ENCODE measurements at places on chromosomes 5 and 9. TPM values are rescaled to one million over a fixed set of nuclear protein-coding genes. Genes with fewer than 3 reads are reported as not detected.
A peak's percentile ranks its signal among the peaks of the same experiment; 100 is the strongest.

GRCh38 chr5:151222790-151223446, 974 bp downstream of the CCDC69 start:
- H3K27ac ChIP-seq, result peak overlapping the region; percentile 90
- H3K4me3 ChIP-seq, result peak overlapping the region; percentile 85
- H3K27me3 ChIP-seq, result no peaks in the 10 kb centered on the region
- H3K4me1 ChIP-seq, result no peaks in the 10 kb centered on the region

DNA sequence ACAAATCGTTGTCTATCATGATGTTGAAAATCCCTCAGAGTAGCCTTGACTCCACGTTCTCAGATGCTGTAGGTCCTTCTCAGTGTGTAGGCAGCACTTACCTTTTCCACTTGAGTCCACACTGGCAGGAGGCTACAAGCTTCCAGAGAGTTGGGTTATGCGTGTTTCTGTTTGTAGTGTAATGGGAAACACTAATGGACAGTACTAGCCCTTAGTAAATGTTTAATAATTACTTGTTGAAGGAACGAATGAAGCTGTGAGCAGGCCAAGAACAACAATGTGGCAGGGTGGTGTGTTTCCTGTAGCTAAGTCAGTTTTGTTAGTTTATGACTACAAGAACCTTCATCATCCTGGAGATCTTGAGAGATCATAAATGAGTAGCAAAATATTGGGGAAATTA, 83.5 kb downstream of the ARHGAP26 start:
- no peak overlapping the region for H3K4me3 ChIP-seq
- H3K36me3 ChIP-seq, result no peaks in the 10 kb centered on the region
- no peak overlapping the region for H3K27ac ChIP-seq
- H3K27me3 ChIP-seq, result no peaks in the 10 kb centered on the region
- no peak for DNase-seq
- no peaks in the 10 kb centered on the region for H3K4me1 ChIP-seq

DNA sequence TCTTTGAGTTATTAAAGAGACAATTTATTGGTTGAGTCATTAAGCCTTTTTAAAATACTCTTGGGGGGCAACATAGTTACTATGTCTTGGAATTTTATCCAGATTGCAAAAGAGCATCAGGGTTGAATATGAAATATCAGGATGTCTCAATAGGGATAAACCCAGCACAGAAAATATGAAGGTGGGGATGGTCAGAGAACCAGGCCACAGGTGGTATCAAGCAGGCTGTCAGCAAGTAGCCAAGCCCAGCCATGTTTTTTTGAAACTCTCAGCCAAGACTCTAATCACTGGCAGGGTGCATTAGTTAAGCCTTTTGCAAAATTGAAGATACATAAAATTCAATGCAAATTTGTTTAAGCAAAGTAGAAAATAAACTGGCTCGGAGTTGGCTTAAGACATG, 468.9 kb downstream of the DTWD2 start:
- H3K27me3 ChIP-seq, result no peaks in the 10 kb centered on the region
- no peak for DNase-seq
- no peak overlapping the region for H3K27ac ChIP-seq
- no peaks in the 10 kb centered on the region for H3K4me1 ChIP-seq
- no peak overlapping the region for H3K4me3 ChIP-seq

DNA sequence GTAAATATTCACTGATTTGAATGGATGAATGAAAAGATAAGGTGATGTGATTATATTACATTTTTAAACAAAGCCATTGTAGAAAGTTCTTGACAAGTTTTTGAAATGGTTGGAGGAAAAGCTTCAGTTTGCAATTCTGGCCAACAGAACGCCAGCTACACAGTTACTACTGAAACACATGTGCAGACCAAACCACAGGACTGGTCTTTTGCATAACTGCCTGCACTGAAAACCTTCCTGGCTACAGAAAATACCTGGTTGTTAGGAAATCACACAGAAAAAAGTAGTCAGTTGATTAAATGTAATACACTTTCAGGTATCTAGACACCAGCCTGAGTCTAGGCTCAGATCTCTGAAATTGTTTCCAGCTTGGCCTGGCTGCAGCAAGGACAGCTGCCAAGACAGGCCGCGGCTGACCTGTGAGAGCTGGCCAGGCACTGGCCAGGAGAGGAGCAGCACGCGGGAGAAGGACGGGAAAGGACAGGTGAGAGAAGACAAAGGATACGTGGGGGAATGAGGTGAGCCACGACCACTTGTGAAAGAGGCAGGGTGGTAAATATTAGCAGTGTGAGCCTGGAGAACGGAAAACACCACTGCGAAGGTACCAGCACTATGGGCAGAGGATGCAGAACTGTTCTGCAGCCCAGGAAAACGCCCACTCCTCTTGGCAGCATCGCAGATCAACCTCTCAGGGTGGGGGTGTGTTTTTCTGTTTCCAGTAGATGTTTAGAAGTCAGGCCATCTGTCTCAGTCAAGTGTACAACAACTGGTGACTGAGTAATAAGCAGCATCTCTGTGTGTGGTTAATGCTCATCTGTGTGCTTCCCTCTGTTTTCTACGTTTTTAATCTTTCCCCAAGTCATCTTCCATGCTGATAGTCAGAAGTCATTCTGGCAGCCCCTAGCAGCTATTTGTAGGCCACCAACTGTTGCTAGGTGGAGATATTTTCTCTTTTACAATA, 137.4 kb downstream of the SCAMP1 start:
- no peak overlapping the region for H3K4me3 ChIP-seq
- H3K36me3 ChIP-seq, result no peaks in the 10 kb centered on the region
- DNase-seq, result peak; percentile 34
- H3K27me3 ChIP-seq, result no peaks in the 10 kb centered on the region
- no peak overlapping the region for H3K27ac ChIP-seq

DNA sequence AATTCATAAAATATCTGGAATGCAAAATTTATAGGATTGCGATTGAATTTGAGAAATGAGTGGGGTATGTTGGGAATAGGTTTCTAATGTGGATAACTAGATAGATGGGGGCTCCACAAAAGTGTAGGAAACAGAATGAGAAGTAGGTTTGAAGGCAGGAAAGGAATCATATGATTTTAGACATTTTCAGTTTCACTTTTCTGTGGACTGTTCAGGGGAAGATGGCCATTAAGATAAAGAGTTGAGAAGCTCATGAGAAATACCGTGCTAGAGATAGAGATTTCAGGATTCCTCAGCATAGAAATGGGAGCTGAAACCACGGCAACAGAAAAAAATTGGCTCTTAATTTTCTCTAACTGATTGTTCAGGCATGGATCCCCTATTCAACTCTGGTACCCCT, 163.4 kb upstream of the CD180 start:
- no peaks in the 10 kb centered on the region for H3K27me3 ChIP-seq
- no peak for DNase-seq
- peak overlapping the region; percentile 11 for H3K27ac ChIP-seq
- no peaks in the 10 kb centered on the region for H3K4me1 ChIP-seq

DNA sequence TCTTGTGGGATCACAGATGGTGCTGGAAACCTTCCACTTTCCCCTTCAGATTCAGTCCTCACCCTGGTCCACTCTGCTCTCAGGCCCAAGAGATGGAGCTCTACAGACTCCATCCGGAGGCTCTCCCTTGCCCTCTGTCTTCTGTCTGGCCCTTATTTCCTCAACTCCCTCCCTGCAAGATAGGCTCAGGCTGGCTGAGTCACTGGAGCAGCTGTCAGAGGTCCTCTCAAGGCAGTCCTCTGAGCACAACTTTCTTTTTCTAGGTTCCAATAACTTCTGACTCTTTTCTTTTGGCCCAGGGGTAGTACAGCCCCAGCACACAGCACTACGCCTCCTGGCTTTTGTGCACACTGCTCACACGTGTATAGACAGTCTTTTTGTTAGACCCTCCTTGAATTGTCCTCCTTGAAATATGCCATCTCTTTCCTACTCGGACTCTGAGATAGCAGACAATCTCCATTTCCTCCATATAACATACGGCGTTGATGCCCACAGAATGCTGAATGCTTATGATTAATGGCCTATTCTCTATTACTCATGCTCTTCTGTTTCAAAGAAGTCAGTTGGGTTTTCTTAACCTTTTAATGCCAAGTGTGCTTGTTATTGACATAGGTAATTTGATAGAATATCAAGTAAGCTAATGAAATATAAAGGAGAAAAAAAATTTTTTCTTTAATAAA, 193.1 kb downstream of the SLC12A2 start:
- no peaks in the 10 kb centered on the region for H3K4me1 ChIP-seq
- H3K27me3 ChIP-seq, result no peaks in the 10 kb centered on the region
- H3K4me3 ChIP-seq, result no peak overlapping the region
- H3K36me3 ChIP-seq, result no peaks in the 10 kb centered on the region
- no peak for DNase-seq
- no peak overlapping the region for H3K27ac ChIP-seq

- H3K36me3 ChIP-seq, result no peaks in the 10 kb centered on the region
- no peaks in the 10 kb centered on the region for H3K27me3 ChIP-seq
- no peaks in the 10 kb centered on the region for H3K4me1 ChIP-seq
- DNase-seq, result no peak
These were observed 8.7 kb downstream of the SEC16A start for GRCh38 chr9:136474021-136474640.

- H3K27me3 ChIP-seq, result no peaks in the 10 kb centered on the region
- H3K4me3 ChIP-seq, result no peak overlapping the region
- no peak for DNase-seq
- no peaks in the 10 kb centered on the region for H3K36me3 ChIP-seq
- H3K4me1 ChIP-seq, result no peaks in the 10 kb centered on the region
- no peak overlapping the region for H3K27ac ChIP-seq
These were observed 91.0 kb upstream of the DAPK1 start for GRCh38 chr9:87406543-87407166.

DNA sequence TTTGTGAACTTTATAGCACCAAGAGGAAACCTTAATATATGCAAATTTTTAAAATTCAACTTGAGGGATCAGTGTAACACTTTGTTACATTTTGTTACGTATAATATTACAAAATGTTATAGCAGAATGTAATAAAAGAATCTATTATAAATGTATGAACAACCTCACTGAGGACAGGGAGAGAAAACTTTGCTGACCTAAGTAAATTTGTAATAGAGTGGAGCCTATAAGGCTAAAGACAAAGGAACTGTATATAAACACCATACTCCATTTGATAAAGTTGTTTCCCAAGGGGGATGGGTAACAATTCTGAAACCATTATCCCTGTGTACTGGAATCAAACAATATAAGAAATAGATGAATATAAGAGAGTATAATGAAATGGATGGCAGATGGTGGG, 77.3 kb downstream of the ANGPTL2 start:
- no peaks in the 10 kb centered on the region for H3K27me3 ChIP-seq
- H3K36me3 ChIP-seq, result no peaks in the 10 kb centered on the region
- no peak overlapping the region for H3K27ac ChIP-seq
- no peaks in the 10 kb centered on the region for H3K4me1 ChIP-seq
- H3K4me3 ChIP-seq, result no peak overlapping the region

DNA sequence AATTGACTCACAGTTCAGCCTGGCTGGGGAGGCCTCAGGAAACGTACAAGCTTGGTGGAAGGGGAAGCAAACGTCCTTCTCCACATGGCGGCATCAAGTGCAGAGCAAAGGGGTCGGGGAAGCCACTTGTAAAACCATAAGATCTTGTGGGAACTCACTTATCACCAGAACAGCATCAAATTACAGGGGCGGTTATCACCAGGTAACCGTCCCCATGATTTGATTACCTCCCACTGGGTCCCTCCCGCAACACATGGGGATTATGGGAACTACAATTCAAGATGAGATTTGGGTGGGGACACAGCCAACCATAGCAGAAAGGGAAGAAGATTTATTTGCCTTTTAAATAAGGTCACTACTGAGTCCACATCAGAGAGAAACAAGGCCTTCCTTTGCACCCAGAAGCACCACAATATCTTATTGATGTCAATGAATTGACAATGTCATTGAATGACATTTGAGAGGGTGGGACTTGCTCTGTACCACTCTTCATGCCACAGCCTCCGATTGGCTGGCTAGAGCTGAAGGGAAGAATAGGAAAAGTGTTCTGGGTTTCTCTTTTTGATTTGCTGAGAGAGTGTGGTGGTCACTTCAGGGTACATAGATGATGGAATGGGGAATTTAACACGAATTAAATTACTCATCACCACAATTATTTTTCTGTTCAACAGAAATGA, 11.0 kb downstream of the SKP2 start:
- no peak for DNase-seq
- H3K36me3 ChIP-seq, result no peaks in the 10 kb centered on the region

GRCh38 chr5:94402096-94402495, 216.3 kb downstream of the KIAA0825 start:
- H3K4me3 ChIP-seq, result no peak overlapping the region
- H3K27me3 ChIP-seq, result no peaks in the 10 kb centered on the region
- no peaks in the 10 kb centered on the region for H3K36me3 ChIP-seq
- H3K27ac ChIP-seq, result no peak overlapping the region
- DNase-seq, result no peak

DNA sequence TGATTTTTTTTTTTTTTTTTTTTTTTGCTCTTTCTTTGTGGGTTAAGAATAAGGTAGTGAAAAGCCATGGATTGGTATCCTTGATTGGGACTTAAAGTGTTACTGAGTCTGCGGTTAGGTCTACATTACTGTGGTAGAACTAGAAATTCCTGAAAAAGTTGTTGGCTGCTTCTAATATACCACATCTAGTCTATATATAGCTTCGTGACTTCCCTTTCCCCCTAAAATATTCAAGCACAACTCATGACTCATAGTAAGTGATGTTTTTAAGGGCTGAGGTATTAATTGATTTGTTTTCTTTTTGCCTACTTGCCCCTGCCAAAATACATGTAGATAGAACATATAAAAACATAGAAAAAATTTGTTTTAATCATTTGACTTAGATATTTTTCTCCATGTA, 247.6 kb downstream of the TMEM232 start:
- H3K36me3 ChIP-seq, result no peaks in the 10 kb centered on the region
- no peak for DNase-seq
- no peak overlapping the region for H3K4me3 ChIP-seq
- no peak overlapping the region for H3K27ac ChIP-seq

DNA sequence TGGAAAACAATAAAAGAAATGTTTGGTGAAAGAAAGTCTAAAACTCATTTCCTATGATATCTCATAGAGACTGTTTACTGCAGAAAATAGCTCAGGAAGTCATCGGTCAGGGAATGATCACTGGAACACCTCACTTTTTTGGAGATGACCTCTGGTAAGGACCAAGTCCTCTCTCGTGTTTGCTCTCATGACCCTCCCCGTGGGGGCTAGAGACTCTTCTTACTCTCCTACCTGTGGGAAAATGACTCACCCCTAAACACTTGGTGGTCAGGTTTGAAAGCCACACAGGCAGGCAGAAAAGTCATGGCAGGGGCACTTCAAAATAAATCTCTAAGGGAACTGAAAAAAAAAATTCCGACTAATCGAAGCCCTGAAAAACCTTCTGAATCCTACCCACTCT, 48.2 kb downstream of the FAM240B start:
- H3K27ac ChIP-seq, result no peak overlapping the region
- no peaks in the 10 kb centered on the region for H3K27me3 ChIP-seq
- no peak for DNase-seq

The PCDHB6 gene
- total RNA-seq, result 1.2 TPM

GRCh38 chr5:107849118-107849517, 178.4 kb upstream of the EFNA5 start:
- no peaks in the 10 kb centered on the region for H3K4me1 ChIP-seq
- DNase-seq, result no peak
- no peaks in the 10 kb centered on the region for H3K36me3 ChIP-seq
- no peak overlapping the region for H3K4me3 ChIP-seq

The SLC45A2 gene
- total RNA-seq, result 0.58 TPM

The HRCT1 gene
- 10.1 TPM for total RNA-seq
